ENCODE measurements at places on chromosomes 4 and X.

- DNase-seq, result no peak
Observed at GRCh38 chrX:99798936-99799335, 611.1 kb downstream of the PCDH19 start.

DNA sequence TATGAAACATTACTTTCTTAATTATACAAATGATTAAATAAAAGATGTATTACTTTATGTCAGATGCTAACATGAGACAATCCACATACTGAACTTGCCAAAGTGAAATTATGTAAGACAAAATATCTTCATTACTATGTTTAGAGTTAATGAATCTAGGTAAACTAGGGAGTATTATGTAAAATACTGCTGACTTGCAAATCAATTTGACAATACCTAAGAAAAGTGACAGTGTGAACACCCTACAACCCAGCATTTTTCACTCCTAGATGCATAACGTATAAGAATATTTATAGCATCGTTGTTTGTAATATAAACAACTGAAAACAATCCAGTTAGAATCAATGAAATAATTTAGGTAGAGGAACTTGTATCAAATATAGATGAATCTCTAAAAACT lies 546.3 kb downstream of the MAGEB5 start:
- no peak for DNase-seq

DNA sequence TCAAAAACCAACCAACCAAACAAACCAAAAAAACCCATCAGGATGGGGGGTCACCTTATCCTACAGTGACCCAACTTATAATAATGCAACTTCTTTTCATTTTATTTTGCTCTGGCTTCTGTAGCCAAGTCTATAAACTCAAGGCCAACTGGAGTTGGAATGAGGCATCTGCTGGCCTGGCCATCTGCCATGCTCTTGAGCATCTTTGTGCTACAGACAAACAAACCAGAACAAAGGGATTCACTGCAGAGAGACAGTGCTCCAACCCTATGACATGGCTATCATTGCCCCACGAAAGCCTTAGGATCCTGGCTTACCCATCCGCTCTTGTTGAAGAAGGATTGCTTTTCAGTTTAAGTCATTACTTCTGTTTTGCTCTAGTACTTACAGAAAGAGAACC lies 49.2 kb upstream of the SCRG1 start:
- no peak for DNase-seq

DNA sequence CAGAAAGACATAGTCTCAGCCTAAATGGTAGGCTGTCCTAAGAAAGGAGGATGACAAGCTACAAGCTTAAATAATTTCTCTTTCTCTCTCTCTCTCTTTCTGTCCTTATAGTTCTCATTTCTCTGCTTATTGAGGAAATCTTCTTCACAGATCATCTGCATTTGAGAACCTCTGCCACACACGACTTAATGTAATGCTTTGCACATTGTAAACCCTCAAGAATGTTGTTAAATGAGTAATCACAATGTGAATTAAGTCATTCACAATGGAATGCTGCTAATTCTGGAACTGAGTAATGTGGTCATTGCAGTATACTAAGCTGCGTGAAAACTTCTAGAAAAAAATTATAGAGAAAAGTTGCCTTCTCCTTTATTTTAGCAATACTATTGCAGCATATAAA lies 508.9 kb upstream of the FTHL17 start:
- no peak for DNase-seq

- DNase-seq, result no peak
Observed at GRCh38 chr4:105436414-105436813, 37.4 kb downstream of the PPA2 start.

DNA sequence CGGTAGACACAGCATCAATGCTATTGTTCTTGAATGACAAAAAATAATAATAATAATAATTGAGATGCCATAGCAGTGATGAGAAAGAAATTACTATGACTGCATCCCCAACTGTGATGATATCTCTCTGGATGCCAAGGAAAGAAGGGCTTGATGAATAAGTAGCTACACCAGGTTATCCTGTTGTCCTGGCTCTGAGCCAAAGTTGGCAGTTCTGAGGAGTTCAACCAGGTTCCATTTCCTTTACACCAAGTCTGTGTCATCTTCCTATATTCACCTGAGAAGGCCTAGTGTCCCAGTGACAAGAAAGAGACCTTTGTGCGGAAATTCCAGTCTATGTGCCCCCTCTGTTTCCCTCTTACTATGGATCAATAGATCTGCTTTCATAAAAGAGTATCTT lies 3.4 kb upstream of the MAML3 start:
- DNase-seq, result no peak

DNA sequence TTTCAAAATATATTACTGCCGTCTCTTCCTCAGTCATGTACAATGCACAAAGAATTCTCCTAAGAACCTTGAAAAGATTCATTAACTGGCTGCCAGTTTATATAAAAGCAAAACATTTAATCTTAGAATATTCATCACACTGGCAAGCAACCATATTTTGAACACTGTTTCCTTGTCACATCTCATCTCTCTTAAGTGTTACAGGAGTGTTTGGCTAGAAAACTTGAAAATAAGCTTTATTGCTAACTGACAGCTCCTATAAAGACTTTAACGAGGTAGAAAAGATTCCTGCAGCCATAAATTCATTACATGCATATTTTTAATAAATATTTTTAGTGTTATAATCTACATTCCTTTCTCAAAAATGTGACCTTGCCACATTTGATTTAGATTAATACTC lies 149.6 kb downstream of the AFAP1 start:
- DNase-seq, result no peak

Data from iPS-NIHi11 (cell line).